Neuronal stem cell (in vitro differentiated cells): ENCODE measurements at places on chromosomes 4 and X.

- no peak for DNase-seq
Measured at GRCh38 chr4:102247041-102247440, 98.2 kb downstream of the SLC39A8 start.

GRCh38 chr4:146098978-146099377 lies 76.5 kb upstream of the LSM6 start:
- no peak for DNase-seq

DNA sequence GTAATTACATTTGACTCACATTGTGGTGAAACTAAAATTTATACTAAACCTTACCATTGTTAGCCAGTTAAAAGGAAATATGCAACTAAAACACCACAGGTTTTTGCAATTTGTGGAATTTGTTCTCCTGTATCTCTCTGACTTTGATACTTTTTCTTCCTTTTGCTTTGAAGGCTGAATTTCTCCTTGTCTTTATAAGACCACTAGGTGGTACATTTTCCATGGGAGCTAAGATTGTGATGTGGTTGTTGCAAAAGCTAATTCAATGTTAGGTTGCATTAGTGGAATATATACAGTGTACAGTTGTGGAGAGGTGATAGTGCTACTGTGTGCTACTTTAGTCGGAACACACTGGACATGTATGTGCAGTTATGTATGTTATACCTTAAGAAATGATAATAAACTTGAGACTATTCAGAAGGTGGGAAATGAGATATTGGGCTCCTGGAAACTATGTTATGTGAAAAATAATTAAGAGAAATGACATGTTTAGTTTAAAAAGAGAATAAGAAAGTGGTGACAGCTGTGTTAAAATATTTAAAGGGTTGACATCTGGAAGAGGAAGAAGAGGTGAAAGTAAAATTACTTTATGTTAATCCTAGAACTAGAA lies 70.3 kb downstream of the ARL9 start:
- no peak for DNase-seq

- DNase-seq: no peak
Measured at GRCh38 chr4:6332669-6333050, 63.0 kb downstream of the WFS1 start.

DNA sequence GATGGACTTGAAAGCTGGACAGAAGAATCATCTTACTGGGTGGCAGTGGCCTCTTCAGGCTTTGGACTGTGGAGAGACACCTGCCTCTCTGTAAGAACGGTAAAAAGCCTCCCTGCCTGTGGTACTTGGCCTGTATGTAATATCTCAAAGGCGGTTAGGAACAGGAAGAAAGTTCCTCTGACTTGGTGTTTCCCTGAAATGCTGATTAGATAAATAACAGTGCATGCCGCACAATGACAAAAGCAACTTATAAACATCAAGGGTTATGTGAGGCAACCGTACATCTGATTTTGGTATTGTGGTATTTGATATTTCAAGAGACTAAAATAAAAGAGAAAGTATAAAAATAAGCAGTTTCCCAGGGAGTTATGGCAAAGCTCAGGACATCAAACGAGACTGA lies 92.4 kb upstream of the SORBS2 start:
- DNase-seq: no peak

DNA sequence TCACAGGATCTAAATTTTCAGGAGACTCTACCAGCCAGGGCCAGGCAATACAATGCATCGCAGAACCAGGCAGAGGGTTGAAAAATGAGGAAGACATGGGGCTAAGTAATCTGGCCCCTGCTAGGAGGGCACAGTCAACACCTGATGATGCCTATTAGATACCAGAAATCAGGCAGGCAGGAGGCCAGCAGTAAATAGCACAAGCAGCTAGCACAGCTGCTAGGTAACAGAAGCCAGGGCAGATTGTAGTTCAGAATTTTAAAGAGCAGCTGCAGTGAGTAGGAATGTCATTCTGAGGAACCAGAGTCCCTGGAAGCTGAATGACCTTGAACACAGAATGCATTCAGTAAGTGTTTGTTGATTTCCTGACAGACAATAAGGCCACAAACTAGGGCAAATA lies 38.8 kb upstream of the TRPC5OS start:
- no peak for DNase-seq

DNA sequence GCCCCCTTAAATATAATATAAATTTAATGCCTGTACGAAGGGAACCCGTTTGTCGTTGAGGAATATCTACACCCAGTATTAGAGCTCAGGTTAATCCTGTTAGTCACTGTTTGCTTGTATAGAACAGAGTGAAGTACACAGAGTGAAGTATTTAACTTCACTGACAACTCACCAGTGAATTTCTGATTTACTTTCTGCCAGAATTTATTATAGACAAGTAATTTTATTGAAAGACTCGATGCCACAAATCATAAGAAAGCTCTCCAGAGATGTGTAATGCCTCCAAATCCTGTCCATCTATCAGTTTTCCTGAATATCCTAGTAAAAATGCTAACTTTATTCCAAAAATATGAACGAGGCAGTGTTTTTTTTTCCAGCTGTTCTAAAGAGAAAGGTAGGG lies 1.6 kb downstream of the GAB1 start:
- DNase-seq: no peak

- DNase-seq: peak; percentile 24
Measured at GRCh38 chr4:53313510-53313909, 52.4 kb downstream of the SCFD2 start.

GRCh38 chrX:39481621-39482020 lies 616.1 kb downstream of the BCOR start:
- DNase-seq: no peak

- DNase-seq: no peak
Measured at GRCh38 chr4:169052594-169052945, 42.5 kb upstream of the CBR4 start.

DNA sequence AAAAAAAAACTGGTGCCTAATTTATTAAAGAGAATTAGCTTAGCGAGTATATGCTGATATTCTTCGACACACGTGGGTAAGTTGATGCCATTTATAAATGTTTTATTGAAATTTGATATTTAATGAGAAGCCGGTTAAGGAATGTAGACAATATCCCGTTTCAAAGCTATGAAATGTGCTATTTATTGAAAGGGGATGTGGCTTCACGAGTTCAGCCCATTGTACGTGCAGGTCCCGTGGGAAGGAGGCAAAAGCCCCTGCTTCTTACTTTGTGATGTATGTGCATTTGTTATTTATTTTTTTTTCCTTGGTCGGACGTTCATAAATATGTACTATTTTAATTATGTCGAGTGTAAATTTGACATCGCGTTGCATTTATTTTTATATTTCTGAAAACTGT lies 20.2 kb downstream of the SHOX start:
- DNase-seq: no peak

- DNase-seq: no peak
Measured at GRCh38 chrX:146055733-146056132, 238.1 kb downstream of the SLITRK2 start.

DNA sequence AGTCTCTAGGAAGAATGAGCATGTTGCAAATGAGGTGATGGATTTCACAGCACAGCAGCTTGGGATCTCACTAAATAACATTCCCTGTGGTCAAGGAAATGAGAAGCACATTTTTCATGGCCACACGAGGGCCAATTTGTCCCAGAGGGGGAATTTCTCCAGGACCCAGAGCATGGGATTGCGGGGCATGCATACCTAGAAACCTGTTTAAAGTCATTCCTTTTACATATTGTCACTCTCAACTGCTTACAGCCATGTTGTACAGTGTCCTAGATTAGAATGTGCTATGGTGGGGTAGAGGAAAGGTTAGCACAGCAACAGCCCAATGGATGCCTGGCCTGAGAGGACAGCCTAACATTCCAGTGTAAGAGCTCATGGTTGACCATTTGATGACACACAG lies 37.4 kb upstream of the NLGN4X start:
- no peak for DNase-seq

- no peak for DNase-seq
Measured at GRCh38 chrX:153474718-153475117, 4.3 kb upstream of the HAUS7 start.

GRCh38 chrX:48470833-48471118 lies 716 bp upstream of the SLC38A5 start:
- no peak for DNase-seq

DNA sequence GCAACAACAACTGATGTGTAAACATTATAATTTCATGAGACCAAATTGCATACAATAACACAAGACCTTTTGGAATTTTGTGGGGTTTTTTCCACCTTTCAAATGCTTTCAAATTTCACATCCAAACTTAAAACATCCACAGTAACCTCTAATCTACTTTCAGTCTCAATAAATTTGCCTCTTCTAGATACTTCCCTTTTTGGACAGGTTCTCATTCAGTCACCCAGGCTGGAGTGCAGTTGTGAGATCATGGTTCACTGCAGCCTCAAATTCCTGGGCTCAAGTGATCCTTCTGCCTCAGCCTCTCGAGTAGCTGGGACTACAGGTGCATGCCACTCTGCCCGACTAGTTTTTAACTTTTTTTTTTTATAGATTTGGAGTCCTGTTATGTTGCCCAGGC lies 556.6 kb downstream of the NLGN4X start:
- DNase-seq: no peak

- DNase-seq: no peak
Measured at GRCh38 chrX:50386520-50386919, 84.1 kb downstream of the DGKK start.

GRCh38 chr4:7108046-7108625 lies 40.3 kb upstream of the GRPEL1 start:
- no peak for DNase-seq

GRCh38 chr4:626201-627091 lies 1.1 kb downstream of the PDE6B start:
- DNase-seq: no peak

DNA sequence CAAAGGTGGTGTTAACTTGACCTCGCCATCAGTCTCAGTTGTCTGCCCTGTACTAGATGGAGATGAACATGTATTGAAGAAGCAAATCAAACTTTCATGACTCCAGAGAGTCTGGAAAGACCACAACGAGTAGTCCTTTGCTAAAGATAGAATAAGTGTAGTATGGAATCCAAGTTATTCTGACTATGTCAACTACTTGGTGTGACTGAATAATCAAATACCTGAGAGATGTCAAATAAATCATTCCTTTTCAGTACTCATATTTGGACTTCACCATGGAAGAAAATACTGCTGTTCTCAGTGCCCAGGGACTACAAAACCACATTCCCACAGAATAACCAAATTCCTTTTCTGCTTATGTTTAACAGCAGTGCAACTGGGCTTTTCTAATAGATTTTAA lies 161.2 kb upstream of the SPRY1 start:
- DNase-seq: no peak

GRCh38 chrX:48919360-48919841 lies 577 bp upstream of the PIM2 start:
- DNase-seq: no peak

DNA sequence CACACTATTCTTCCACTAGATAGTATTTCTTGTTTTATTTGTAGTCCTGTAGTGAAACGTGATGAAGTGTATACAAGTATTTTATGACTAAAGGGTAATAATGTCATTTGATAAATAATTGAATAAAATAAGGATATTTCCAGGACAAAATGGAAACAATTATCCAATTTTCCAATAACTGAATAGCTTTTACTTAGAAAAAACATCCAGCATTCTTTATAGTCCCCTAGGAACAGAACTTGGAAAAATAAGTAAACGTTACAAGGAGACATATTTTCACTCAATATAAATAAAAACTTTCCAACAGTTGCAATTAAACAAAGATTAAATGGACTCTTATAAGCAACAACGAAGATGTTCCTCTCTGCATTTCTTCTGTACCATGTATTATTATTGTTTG lies 566.0 kb downstream of the TMA16 start:
- DNase-seq: no peak
